ENCODE measurements at places on chromosomes 3 and 15.

DNA sequence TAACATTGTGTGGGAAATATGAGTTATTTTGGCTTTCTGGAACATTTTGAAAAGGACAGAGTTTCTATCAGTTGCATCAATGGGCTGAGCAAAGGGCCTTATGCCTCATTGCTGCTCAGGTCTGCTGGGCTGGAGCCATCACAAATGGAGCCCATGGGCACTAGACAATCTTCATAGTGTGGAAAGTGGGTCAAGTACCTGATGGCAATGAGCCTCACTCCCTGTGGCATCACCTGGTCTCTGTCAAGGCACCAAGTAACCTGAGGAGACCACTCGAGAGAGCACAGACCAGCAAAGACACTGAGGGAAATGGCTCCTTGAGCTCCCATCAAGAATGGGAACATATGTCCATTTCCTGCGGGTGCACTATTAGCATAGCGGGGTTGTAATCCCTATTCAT is 96.7 kb upstream of the PPP2R3A start:
- no peak for DNase-seq

GRCh38 chr15:85622221-85622831 is 172.4 kb downstream of the KLHL25 start:
- DNase-seq, result no peak

- no peak for DNase-seq
These were observed 10.7 kb upstream of the RAB43 start for GRCh38 chr3:129132097-129132866.

DNA sequence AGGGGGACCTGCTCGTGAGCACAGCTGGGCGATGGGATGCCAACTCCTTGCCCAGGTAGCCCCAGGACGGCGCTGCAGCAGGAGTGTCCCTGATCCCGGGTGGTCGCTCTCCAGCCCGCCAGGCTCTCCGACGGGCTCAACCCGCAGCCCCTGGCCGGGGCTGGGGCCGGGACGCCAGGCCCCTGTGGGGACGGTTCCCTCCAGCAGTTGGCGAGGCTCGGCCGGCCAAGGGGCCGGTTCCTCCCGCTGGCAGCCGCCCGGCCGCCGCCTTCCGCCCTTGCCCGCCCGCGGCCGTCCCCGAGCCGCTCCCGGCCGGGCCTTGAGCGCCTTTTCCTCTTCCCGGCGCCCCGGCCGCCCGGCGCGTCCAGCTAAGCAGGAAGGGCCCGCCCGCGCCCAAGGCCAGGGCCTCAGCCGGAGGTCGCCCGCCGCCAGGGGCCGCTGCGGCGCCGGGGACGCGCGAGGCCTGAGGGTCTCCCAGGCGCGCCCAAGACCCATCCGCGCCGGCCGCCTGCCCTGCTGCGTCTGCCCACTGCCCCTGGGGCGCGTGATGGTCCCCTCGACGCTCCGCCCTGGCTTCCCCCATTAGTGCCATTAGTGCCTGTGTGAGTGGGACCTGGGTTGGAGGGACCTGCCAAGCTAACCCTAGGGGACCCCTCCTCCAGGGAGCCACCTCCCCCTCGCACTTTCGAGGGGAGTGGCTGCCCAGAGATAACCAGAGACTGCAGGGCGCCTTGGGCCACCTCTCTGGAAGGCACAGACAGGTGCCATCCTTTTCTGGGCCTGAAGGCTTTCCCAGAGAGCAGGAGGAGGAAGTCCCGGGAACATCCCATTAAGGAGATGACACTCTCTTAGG is 106.4 kb downstream of the FBLN2 start:
- no peak for DNase-seq

GRCh38 chr15:95459273-95459672 is 871.2 kb upstream of the NR2F2 start:
- no peak for DNase-seq

GRCh38 chr15:80093854-80094418 is 34.5 kb downstream of the ZFAND6 start:
- DNase-seq, result no peak

DNA sequence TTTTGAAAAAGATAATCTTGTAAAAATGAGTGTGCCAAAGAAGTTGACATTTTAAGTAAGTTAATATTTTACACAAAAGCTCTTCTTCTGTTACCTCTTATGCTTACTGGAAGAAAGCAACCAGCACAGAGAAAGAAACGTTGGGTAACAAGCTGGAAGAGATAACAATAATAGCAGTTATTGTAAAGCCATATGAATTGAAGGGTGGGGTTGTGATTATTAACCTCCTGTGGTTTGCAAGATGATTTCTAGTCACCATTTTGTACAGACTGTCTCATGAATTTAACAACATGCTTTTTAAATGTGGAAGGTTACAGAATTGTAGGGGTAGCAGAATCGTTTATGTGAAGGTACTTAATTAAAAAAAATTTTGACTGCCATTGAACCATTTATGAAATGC is 9.2 kb downstream of the RAP2B start:
- no peak for DNase-seq

DNA sequence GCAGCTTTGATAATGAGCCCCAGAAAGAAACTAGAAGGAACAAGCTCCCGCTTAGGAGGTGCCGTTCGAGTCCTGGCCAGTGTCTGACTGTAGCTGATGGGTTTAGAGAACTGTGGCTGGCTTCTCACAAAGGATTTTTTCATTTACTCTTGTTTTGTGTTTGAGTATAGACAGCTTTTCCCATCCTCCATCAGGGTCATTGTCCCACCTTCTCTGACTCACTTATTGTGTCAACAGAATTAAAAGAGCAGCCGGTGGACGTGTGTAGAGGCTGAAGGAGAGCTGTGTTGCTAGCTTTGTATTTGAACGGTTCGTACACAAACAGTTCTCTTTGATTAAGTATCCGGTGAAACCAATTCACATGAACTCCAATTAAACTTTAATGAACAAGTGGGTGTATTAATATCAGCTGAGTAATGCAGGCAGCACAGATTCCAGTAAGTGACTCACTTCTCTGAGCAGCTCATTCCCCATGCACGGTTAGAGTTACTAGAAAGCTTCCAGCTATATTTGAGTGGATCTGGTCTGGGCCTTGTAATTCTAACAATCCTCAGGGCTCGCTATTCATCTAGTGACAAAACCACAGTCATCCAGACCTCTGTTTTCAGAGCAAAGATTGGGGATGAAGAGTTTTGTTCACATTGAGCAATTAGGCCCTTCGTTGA is 141.0 kb downstream of the LPP start:
- peak; percentile 24 for DNase-seq

GRCh38 chr3:12275974-12276650 is 12.8 kb upstream of the PPARG start:
- DNase-seq, result no peak

DNA sequence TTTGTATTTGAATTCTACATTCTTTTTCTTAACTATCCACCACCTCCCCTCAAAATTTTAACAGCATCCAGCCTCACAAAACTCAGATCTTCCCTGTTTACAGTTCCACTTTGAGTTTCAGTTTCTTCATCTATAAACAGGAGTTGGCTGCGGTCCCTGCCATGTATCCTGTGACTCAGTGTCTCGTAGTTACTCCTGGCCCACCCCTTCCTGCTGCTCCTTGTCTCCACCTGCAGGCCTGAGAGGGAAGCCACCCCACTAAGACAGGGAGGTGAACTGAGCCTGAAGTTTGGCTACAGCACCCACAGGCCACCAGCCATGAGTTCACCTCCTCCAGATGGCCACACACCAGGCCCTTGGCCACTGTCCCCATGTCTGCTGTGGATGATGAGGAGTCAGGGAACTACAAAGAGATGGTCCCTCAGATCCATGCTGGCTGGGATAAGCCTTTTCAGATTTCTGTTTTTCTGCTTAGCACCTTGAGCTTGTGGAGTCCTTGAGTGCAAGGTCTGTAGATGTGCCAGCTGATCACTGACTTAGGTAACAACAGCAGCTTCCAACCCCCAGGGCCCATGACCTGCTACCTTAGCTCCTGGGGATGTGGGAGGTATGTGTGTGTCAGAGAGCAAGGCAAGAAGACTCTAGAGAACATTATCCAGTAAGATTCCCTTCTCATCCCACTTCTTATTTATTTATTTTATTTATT is 37.5 kb downstream of the CD86 start:
- DNase-seq, result no peak

DNA sequence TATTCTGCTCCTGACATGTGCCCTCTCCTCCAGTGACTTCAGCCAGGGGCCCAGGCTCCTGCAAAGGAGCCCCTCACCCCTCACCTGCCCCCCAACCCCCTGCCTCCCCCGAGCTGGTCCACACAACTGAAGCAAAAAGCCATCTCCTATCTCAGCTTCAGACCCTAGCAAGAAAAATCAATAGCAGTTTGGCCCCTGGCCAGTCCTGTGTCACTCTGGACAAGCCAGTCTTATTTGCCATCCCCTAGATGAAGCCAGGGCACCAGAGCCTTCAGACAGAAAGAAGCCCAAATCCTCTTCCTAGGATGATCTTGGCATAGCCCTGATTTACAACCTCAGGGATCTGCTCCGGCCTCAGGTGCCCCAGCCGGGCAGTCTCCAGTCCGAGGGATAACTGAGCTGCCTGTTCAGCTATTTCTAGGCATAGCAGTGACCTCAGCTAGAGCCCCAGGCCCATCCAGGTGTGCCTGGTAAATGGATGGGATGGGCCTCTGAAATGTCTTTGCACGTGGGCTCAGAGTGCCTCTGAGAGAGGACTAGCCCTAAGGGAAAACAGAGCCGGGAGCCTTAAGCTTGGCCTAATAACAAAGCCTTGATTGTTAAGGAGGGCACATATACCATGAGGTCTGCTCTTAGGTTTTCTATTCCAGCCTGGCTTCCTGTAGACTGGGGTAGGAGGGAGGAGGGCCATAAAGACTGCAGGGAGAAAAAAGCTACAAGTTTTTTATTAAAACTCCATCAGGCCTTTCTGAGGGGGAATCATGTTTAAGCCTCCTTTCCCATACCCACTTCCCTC is 242.0 kb downstream of the SHQ1 start:
- DNase-seq, result no peak

GRCh38 chr15:69390575-69390974 is 23.6 kb upstream of the KIF23 start:
- no peak for DNase-seq

GRCh38 chr15:49815950-49816349 is 195.1 kb downstream of the DTWD1 start:
- DNase-seq, result no peak

DNA sequence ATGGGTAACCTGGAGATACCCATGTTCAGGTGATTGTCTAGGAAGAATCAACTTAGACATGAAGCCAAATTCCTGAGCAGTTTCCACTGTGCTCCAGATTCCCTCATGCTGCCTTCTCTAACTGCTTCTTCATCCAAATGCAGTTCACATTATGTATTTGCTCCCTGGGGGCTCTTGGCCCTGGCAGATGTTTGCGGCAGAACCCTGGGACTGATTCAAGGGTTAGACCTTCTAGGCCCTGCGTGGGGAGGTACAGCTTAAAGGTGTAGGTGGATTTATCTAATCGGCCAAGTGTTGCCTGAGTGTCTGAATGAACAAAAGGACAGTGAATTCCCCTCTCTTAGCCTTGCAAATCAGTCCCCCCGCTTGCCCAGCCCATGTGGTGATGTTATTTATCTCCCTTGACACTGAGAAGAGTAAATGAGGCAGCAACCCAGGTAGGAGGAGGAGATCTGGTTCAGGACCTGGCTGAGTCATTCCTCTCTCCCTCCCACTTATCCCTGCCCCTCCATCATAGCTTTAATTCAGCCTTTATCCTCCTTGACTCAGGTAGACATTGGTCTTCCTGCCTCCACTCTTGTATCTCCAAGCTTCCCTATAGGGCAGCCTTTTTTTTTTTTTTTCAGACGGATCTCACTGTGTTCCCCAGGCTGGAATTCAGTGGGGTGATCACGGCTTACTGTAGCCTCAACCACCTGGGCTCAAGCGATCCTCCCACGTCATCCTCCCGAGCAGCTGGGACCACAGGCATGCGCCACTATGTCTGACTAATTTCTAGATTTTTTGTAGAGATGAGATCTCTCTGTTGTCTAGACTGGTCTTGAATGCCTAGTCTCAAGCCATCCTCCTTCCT is 54.8 kb downstream of the MAGEF1 start:
- no peak for DNase-seq

- DNase-seq, result no peak
These were observed 133.5 kb downstream of the SNRPN start for GRCh38 chr15:25088261-25088790.
